Jurkat, Clone E6-1 (cell line): ENCODE measurements at places on chromosomes 3 and 15.

DNA sequence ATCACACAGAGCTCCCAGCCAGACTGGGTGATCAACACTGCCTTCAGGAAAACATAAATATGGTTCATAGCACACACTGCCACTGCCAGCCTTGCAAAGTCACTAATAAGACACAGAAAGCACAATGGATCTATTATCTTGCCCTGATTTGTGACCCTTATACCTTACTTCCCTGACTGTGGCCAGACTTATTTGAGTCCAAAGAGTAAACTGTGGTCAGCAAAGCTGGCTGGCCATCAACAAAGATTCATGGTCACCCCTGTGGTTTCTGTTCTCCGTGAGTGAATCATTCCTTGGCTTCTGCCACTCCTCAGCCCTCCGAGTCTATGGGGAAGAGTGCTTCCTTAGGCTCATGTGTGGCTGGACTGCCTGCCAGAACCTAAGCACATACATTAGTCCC, 437.7 kb downstream of the RAP2B start:
- DNase-seq, result no peak

DNA sequence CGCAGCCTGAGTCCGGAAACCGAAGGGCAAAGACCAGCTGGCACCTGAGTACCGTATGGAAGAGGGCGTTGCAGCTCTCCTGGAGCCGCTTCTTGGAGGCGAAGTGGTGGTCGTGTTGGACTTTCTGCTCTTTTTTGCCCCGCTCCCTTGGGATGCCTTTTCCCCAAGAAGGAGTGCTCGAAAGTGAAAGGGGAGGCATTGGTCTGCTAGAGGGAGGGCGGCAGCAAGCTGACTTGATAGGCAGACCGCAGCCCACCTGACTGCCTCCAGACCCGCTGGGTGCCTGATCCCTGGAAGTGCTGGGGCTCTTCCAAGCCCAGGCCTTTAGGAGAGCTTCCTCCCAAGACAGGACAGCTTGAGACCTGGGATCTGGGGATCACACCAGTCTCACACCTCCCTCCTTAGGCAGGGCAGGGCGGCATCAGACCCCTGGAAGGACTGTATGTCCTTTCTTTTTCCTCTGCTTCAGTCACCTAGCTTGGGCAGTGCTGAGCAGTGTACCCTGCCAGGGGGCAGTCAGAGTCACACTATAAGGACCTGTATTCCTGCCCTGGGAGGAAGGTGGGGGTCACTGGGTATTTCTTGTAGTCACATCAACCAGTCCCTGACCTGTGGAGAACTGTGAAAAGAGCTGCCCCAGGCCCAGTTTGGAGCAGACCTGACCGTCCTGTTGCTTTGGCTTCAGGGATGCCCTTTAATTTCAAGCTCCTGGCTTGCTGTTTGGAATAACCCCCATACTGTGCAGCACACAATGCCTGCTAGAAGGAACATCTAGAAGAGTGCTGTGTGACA, 2.1 kb downstream of the ACVR2B start:
- no peak for DNase-seq

- no peak for DNase-seq
Measured at GRCh38 chr3:143163562-143164100, 44.1 kb downstream of the CHST2 start.

GRCh38 chr15:96043591-96044171, 286.8 kb upstream of the NR2F2 start:
- no peak for DNase-seq

GRCh38 chr3:155495387-155495786, 201.9 kb upstream of the STRIT1 start:
- no peak for DNase-seq

GRCh38 chr3:57464801-57465200, 79.3 kb downstream of the DNAH12 start:
- DNase-seq, result no peak

GRCh38 chr3:42988097-42988496, 9.0 kb downstream of the GASK1A start:
- no peak for DNase-seq

- no peak for DNase-seq
Measured at GRCh38 chr15:95857124-95857757, 473.3 kb upstream of the NR2F2 start.

GRCh38 chr3:68915973-68916372, 16.4 kb downstream of the TAFA4 start:
- DNase-seq, result no peak

GRCh38 chr3:125039131-125040100, 16.4 kb downstream of the HEG1 start:
- DNase-seq, result no peak

- DNase-seq, result no peak
Measured at GRCh38 chr15:39079296-39079847, 501.5 kb upstream of the THBS1 start.

GRCh38 chr3:113495035-113495434, 19.9 kb downstream of the SPICE1 start:
- DNase-seq, result peak; percentile 50

GRCh38 chr3:197847866-197848401, 56.9 kb downstream of the LRCH3 start:
- peak; percentile 68 for DNase-seq

DNA sequence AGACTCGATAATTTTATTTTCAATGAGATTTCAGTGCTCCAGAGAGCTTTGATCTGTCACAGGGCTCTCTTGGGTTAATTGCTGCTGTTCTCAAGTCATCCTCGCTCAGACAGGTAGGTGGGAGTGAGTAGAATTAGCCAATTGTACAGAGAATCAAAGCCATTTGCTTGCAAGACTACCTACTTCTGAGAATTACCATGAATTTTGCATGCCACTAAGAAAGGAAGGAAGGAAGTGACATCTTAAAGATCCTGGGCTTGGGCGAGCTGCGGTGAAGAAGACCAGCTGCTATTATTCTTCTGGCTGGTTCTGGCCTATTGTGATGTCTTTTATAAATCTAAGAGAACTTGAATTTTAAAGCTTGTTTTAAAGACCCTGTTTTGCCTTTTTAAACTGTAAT, 154.1 kb upstream of the LPP start:
- DNase-seq, result peak; percentile 64

DNA sequence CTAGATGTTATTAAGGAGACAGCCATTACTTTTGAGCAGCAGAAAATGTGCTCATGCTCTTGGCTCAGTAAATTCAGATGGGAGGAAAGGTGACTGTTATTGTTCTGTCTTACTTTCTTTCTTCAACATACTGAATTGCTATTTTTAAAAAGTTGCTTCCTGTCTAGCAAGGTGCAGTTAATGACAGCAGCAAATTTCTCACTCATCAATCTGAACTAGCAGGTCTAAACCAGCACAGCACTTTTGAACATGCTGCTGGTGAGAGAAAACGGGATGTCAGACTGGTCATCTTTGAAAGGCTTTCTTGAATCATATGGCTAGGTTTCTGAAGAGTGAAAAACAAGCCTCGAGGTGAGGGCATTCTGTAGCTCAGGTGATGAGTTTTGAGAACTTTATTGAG, 384.7 kb downstream of the MFSD1 start:
- DNase-seq, result no peak
